Activated T-helper 1 cell treated with anti-CD3 and anti-CD28 coated beads, Interleukin-2, amount 50 U/mL, for 16 hours (primary cell): ENCODE measurements at places on chromosomes 2 and 18.

DNA sequence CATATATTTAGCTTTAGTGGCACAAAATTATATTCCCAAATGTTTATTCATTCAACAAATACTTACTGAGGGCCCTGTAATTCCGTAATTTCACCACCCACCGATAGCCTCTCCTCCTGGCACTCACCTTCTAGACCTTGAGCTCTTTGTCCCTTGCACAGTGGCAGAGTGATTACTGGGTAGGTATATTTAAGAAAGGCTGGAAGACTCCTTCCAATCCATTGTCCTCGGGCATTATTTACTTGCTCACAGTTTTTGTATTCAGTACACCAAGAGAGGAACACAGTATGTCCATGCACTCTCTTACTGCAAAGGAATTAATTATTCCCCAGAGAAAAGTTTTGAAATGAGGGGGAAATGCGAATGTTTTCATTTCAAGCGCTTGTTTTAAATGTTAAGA, 1.1 kb upstream of the CDCA7 start:
- DNase-seq: no peak

DNA sequence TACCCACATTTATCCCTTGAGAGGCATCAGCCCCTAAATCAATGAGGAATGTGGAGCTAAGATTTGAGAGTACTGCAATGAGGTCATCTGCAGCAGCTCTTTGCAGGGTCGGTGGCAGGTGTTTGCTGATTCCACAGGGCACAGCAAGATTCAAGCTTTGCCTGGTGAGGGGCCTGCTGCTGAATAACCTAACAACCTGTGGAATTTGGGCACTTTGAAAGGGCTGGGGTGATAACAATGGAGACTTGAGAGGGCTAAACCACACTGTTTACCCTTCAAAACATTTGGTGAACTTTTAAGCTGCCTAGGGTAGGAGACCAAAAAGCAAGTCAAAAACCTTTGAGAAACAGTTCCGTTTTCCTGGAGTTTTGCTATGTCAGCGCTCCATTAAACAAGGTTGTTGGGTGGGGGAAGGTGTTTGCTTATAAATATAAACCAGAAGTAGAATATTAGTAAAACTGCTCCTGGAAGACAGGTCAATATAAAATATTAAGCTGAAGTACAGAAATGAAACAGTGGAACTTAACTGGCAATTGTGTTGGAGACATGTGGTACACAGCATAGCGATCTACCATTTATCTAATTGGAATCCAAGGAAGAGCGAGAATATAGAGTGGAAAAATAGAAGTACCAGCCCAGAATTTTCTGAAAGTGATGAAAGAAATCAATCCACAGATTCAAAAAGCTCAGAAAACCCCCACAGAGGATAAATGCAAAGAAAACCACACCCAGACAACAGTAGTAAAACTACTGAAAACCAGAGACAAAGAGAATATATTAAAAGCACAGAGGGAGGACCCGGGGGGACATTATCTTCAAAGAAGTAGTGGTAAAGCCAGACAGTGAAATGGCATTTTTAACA, 15.7 kb downstream of the COPS8 start:
- no peak for DNase-seq

DNA sequence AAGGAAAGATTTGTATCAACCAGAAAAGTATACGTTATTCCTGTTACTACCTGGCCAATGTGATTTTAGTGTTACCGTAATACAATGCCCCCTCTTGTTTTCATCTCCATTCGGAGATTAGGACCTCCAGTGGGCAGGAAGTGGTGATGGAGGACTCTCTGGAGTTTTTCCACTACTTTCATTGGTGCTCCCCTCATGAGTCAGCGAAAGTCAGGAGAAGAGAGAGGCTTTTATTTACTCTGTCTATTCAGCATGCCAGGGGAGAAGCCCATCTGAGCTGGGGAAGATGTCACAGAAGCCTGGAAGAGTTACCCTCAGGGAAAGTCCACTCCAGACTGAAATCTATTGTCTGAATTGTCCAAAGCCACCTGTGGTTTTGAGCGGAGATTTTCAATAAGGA, 88.2 kb upstream of the THUMPD2 start:
- DNase-seq: no peak

GRCh38 chr18:53850902-53851301, 373.6 kb downstream of the MBD2 start:
- DNase-seq: no peak

DNA sequence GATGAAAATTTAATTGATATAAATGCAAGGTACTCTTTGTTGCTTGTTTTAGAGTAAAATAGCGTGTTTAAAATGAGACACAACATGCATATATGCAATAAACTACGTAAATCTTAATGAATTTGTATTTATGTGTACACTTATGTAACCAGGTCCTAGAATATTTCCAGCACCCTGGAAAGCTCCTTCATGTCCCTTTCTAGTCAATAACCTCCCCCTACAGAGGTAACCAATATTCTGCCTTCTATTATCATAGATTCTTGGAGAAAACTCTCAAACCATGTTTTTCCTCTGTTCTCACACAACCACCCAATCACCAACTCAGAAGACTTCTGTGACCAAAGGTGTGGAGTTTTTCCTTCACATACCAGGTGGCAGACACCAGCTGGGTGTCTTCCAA, 79.6 kb upstream of the THUMPD2 start:
- no peak for DNase-seq

GRCh38 chr2:18821431-18821830, 232.1 kb upstream of the NT5C1B start:
- no peak for DNase-seq

- DNase-seq: no peak
Measured at GRCh38 chr2:181673173-181673572, 7.1 kb downstream of the NEUROD1 start.

DNA sequence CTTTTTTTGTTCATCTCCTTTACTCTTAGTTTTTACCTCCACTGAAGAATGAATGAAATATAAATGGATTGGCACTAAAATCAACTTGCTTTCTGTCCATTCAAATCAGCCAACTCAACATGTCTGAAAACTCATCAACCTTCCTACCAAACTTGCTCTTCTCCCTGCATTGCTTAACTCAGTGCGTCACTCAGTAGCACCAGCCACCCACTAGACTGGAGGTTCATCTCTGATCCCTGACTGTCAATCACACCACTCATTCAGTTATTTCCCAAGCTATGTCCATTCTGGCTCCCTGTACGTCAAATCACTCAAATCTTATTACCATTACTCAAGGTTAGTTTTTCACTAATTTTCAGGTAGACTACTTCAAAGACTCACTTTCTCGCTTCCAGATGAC, 75.2 kb upstream of the RBMS1 start:
- DNase-seq: no peak

- no peak for DNase-seq
Measured at GRCh38 chr2:120687210-120687609, 48.5 kb upstream of the GLI2 start.

GRCh38 chr2:136113209-136113971, 4.6 kb downstream of the CXCR4 start:
- no peak for DNase-seq

GRCh38 chr2:216619411-216620393, 13.5 kb upstream of the IGFBP2 start:
- no peak for DNase-seq

DNA sequence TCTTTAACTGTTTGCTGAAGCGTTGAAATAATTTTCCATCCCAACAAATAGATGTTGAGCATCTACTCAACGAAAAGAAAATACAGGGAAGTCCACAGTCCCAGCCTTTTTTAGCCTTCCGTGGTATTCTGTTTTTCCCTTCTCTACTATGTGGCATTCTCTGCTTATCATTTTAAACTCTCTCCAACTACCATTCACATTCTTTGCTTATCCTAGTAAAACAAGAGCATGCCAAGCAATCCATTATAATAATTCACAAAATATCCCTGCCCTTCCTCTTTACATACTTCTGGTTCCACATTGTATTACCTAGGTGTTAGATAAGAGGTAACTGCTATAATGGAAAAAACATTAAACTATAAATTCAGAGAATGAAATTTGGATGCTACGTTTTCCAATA, 1.6 kb upstream of the SESTD1 start:
- no peak for DNase-seq

- DNase-seq: no peak
Measured at GRCh38 chr2:3512086-3512485, 7.2 kb downstream of the ADI1 start.

- DNase-seq: no peak
Measured at GRCh38 chr2:233100192-233100998, 40.3 kb downstream of the INPP5D start.

DNA sequence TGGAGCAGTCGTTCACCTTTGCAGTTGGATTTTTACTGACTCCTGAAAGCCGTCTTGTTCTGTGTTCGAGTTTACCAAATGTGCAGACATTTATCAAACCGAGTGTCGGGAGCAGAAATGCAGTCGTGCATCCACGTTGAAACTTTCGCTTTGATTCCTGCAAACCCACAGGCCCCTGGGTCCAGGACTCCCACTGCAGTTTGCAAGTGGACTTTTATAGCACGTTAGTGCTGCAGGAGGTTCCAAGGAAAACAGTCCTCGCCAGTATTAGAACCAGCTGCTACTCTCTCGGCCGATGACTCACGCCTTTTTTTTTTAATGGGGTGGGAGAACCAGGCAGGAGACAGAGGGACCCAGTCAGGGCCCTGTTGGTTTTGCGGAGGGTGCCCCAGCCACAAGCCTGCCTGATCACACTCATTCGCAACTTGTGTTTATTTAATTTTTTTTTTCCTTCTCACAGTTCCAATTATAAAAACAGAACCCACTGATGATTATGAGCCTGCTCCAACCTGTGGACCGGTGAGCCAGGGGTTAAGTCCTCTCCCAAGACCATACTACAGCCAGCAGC, 90.1 kb downstream of the NFATC1 start:
- no peak for DNase-seq

DNA sequence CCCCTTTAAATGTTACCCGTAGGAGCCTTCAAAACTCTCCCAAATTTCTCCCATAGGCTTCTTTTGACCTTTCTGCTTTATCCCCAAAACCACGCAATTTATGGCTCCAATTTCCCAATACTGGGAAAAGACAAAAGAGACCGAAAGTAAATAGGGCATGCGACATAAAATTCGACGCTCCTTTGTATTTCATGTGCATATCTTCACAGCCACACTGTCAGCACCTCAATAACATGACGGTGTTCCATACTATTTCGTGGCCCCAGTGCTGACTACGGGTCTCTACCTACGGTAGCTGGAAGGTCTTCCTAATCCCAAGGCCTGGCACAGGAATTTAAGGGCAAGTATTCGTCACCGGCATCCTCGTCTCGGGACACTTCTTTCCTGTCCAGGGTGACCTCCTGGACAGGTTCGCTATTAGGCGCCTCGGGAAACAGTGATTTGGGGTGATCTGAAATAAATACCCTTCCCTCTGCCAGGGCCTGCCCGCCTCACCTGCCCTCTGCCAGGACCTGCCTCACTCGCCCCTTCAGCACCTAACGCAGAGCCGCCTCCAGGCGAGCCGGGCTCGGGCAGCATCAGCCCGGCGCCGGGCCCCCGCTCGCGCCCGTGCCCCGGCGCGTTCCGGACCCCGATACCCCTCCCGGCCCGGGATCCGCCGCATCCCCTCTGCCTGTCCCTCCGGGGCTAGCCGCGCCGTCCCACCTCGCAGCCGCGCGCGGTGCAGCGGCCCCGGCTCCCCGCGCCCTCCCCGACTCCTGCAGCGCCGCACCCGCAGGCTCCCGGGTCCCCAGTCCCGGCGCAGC, 680 bp downstream of the DTNB start:
- peak; percentile 52 for DNase-seq

DNA sequence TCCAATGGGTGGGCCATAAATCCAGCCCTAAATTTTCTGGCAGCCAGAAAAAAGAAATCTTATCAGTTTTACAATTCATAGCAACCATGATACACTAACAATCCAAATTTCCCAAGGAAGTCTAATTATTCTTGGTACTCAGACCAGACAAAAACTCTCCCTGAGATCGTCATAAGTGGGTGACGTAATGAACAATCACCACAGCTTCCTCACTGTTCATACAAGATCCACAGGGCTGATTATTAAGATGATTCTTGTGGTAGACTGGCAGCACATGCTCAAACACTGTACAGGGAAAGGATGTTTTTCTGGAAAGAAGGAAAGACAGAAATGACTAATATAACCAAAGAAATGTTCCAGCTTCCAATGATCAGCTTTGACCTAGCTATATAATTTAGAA, 178.3 kb upstream of the CRIM1 start:
- DNase-seq: no peak

GRCh38 chr2:217286833-217287232, 427.0 kb upstream of the TNP1 start:
- no peak for DNase-seq

- DNase-seq: no peak
Measured at GRCh38 chr2:235538144-235538639, 44.3 kb downstream of the AGAP1 start.

DNA sequence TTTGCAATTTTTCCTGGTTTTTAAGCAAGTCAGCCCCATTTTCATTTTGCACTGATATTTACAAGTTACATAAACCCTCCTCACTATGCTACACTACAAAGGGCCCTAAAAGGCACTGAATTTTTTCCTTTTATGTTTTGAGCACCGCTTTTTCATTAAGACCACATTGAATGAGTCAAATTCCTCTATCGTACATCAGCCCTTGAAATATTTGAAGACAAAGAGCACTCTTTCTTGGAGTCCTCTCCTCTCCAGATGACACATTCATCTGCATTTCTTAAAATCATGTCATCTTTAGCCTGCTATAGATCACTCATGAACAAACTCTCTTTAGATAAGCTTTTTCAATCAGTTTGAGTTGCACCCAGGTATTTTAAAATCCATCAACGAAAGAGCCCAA, 306.6 kb upstream of the SOX11 start:
- no peak for DNase-seq

- DNase-seq: no peak
Measured at GRCh38 chr2:23249348-23249747, 135.6 kb upstream of the KLHL29 start.

DNA sequence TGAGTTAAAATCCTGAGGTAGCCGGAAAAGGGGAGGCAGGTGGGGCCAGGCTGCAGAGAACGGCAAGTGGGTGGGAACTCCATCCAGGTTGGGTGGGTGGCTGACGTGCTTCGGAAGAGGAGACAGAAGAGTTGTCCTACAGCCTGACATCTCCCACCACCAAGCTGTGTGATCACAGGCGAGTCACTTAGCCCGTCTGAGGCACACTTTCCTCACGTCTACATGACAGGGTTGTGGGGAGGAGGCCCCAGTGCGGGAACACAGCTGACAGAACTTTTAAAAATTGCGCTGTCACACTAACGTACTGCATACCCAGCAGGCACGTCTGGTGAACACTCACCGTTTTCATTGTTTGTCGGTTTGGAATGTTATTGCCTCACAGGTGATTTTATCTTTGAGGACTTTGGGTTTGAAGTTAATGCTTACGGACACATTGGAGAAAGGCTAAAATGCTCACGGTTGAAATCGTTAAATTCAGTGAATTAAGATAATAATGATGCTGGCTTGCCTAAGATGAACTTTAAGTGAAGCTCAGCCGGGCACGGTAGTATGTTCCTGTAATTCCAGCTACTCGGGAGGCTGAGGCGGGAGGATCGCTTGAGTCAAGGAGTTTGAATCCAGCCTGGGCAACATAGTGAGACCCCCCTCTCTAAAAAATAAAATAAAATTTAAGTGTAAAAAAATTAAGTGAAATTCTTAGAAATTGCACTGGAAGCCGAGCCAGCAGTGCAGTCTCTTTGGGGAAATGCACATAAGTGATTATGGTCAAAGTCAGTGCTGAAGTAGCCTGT, 8.9 kb downstream of the EMILIN2 start:
- DNase-seq: no peak

GRCh38 chr18:52667463-52668065, 327.6 kb downstream of the DCC start:
- no peak for DNase-seq

GRCh38 chr2:195356026-195356425, 301.0 kb upstream of the SLC39A10 start:
- no peak for DNase-seq
